Activated CD8-positive, alpha-beta memory T cell treated with anti-CD3 and anti-CD28 coated beads, Interleukin-2, amount 10 ng/mL, durations not matched to agents 7 days and 5 days (primary cell): ENCODE measurements at places on chromosomes 2 and 18.

DNA sequence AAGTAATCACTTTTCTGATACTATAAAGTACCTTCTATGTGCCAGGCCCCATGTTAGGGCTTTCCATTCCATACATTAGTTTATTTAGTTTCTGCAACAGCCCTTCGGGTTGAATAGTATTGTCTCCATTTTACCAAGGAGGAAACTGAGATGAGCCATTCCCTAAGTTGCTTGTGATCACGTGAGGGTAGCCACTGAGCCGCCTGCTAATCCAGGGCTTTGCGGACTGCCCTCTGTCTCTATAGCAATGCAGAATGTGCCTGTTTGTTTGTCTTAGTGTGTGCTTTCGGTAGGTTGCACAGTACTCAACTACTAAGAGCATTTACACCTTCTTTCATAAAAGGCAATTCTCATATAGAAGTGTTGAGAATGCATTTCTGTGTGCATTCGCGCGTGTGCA lies 5.0 kb downstream of the EMILIN2 start:
- no peak for DNase-seq

- no peak for DNase-seq
These were observed 241.3 kb downstream of the MREG start for GRCh38 chr2:215772003-215772402.

GRCh38 chr18:40868110-40868858 lies 1086.8 kb upstream of the PIK3C3 start:
- DNase-seq = no peak

- DNase-seq = peak; percentile 64
These were observed 11.9 kb downstream of the GAL3ST2 start for GRCh38 chr2:241788572-241788971.

GRCh38 chr2:134623796-134624195 lies 95.0 kb downstream of the TMEM163 start:
- DNase-seq = peak; percentile 87

DNA sequence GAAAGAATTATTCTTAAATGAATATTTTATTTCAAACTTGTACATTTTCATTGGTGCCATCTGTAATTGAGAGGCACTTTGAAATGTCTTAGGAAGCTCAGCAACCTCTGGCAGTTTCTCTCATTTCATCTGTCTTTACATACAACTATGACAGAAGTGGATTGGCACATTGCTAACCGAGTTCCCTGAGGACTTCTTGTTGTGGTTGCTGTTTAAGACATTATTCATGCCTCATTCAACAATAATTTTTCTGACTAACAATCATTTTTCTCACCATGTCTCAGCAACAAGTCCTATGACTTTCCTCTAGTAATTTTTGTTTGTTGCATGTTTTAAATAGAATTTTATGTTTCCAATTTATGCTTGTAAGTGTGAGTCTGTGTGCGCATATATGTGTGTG lies 284.0 kb upstream of the CWC22 start:
- DNase-seq = no peak

- DNase-seq = peak; percentile 19
These were observed 26.9 kb downstream of the CENPO start for GRCh38 chr2:24820175-24820513.

- DNase-seq = no peak
These were observed 51.4 kb downstream of the EMILIN2 start for GRCh38 chr18:2898186-2898640.

- DNase-seq = no peak
These were observed 502.5 kb upstream of the ACVR2A start for GRCh38 chr2:147342329-147342728.

GRCh38 chr18:48551100-48551499 lies 12.3 kb downstream of the CTIF start:
- no peak for DNase-seq

GRCh38 chr2:10267036-10267435 lies 35.7 kb upstream of the HPCAL1 start:
- no peak for DNase-seq
